ENCODE measurements at places on chromosomes 4 and X. TPM values are rescaled to one million over a fixed set of nuclear protein-coding genes. Genes with fewer than 3 reads are reported as not detected.

XK gene
- 1.6 TPM for polyA plus RNA-seq

DNA sequence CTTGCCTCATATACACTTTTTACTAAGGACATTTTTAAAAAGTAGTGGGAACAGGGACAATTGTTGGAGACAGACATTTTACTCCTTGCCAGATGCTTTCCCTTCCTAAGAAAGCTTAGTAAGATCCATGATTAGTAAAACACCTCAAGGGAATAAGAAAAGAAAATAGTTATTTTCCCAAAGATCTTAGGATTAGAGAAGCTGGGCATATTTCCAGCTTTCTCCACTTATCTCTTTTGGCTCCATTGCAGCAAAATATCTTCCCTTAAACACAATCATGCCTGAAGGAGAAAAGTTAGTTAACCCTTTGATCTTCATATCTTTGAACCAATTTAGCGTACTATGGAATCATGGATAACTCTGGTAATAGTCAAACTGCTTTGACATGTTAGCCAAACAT lies 257.9 kb downstream of the PCDH18 start:
- DNase-seq: no peak

- no peak for DNase-seq
These were observed 61.7 kb downstream of the EVC start for GRCh38 chr4:5772528-5773270.

DNA sequence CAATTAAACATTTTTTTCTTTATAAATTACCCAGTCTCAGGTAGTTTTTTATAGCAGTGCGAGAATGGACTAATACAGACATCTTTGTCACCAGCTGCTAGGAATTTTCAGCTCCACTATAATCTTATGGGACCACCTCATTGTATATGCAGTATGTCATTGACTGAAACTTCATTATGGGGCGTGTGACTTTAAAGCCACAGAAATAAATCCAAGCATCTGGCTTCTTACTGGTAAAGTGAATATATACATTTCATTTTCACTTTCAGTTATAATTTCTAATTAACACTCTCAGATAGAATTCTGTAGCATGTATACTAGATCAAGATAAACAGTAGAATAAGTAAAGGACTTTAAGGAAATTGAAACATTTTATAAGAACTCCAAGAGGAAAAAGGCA lies 21.9 kb downstream of the IL15 start:
- DNase-seq: no peak

DNA sequence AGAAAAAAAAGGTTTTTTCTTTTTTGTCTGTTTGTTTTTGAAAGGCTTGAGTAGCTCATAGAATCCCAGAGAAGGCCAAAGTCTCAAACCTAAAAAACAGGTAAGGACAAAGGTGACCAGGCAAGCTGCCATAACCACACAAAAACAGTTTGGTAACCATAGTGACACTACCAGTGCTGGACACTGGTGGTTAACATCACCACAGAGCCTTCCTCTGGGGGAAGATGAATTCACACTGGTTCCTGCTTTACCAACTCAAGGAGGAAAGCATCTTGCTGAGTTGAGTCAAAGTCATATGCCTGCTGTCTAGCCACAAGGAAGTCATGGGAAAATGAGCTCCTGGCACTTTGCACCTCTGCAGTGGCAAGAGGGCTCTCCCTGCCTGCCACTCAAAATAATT lies 32.5 kb downstream of the IDS start:
- no peak for DNase-seq

- DNase-seq: peak; percentile 47
These were observed 2.3 kb upstream of the MAB21L2 start for GRCh38 chr4:150579551-150580234.

Measured in right renal pelvis (tissue), 4 donors.